ENCODE measurements at places on chromosomes 6 and 20.
A peak's percentile ranks its signal among the peaks of the same experiment; 100 is the strongest.

DNA sequence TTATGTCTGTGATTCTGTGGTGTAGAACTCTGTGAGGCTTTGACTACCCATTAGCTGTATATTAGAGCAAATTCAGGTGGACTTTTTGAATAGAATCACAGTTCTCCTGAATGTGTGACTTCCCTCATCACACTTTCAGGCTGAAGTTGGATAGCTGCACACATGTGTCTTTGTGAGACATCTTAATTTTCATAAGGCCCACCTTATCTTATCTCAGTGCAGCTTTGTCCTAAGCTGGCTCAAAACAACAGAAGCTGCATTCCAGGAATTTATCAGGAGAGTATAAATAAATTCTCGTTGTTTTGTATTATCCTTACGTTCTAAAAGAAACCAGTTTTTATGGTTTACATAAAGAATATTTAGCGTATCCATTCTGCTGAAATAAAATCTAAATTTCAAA lies 26.2 kb upstream of the SLC35D3 start:
- peak; percentile 41 for DNase-seq

DNA sequence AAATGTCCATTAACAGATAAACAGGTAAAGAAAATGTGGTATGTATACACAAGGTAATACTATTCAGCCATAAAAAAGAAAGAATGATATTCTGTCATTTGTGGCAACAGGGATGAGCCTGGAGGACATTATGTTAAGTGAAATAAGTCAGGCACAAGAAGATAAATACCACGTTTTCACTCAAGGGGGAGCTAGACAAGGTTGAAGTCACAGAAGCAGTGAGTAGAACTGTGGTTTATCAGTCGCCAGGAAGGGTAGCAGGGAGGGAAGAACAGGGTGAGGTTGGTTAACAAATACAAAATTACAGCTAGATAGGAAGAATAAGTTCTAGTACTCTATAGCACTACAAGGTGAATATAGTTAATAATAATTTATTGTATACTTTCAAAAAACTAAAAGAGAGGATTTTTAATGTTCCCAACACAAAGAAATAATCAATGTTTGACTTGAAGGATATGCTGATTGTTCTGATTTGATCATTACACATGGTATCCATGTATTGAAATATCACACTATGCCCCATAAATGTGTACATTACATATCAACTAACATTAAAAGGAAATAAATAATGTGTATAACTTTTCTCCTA lies 21.1 kb downstream of the RTN4IP1 start:
- peak; percentile 72 for DNase-seq

DNA sequence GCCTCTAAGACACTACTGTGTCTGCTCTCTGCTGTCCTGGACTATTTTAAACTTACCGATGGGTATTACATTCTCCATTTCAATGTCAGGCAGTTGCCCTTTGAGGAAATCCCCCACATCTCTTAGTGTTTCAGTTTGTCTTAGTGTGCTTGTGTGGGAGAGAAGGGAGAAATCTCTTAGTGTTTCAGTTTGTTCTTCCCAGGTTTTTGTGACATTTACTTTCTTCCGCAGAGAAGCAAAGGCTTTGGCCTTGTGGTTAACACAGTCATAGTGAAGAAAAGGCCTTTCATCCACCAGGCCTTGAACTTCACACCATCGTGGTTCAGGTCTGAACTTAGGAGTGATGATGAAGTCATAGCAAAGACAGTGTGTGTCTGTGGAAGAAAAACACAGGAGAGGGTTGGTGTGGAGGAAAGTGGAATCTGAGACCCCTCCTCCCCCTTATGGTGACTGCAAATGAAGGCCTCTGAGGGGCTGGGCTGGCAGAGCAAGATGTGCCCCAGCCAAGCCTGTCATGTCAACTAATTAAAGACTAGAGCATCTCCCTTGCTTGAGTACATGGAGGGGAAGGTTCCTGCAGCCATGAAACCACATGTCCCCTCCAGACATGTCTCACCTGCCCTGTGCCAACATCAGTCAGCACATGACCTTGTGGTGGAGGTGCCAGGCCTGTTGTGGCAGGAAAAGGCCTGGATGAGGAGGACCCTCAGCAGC lies 23.9 kb downstream of the RAET1L start:
- no peak for DNase-seq

GRCh38 chr6:116215414-116215813 lies 38.5 kb downstream of the TSPYL4 start:
- DNase-seq, result no peak

- DNase-seq, result no peak
Observed at GRCh38 chr6:125904871-125905270, 51.7 kb upstream of the HINT3 start.

- no peak for DNase-seq
Observed at GRCh38 chr6:14790976-14791375, 454.9 kb upstream of the JARID2 start.

DNA sequence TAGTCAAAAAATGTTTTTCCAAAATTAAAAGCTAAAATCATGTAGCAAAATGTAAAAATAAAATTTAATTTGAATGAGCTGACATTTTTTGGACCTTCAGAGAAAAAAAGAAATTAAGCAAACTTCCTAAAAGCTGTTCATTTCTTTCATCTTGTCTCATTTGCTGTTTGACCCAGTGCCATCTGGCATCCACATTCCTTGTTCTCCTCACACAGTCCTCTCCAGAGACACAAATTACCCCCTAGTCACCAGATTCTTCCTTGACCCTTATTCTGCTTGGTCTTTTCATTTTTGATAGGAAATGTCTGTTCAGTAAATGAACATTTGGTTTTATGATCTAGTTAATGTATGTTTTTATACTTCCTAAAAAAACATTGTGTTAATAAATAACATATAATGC lies 55.2 kb downstream of the HDDC2 start:
- DNase-seq, result no peak

- peak; percentile 90 for DNase-seq
Observed at GRCh38 chr6:125780540-125781313, 10.0 kb upstream of the NCOA7 start.

GRCh38 chr20:57902473-57902872 lies 192.7 kb upstream of the PMEPA1 start:
- DNase-seq, result no peak

GRCh38 chr20:1711826-1712601 lies 54.4 kb upstream of the SIRPG start:
- DNase-seq, result peak; percentile 87

DNA sequence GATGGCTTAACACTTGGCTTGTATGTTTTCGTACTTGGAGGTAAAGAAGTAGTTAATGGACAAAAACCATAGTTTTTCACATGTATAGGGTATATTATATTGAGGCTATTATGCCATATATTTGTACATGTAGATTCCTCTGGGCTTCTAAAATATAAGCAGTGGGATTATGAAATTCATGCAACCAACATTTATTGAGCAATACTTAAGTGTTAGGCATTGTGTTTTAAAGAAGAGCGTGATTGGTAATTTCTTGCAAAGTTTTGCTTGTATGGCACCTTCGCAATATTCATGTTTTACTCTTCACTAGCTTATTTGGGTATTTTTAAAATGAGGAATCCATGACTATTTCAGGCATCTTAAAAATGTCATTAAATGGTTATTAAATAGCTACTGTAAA lies 2.5 kb downstream of the TULP4 start:
- no peak for DNase-seq

- no peak for DNase-seq
Observed at GRCh38 chr6:39188098-39188450, 41.2 kb downstream of the KCNK5 start.

DNA sequence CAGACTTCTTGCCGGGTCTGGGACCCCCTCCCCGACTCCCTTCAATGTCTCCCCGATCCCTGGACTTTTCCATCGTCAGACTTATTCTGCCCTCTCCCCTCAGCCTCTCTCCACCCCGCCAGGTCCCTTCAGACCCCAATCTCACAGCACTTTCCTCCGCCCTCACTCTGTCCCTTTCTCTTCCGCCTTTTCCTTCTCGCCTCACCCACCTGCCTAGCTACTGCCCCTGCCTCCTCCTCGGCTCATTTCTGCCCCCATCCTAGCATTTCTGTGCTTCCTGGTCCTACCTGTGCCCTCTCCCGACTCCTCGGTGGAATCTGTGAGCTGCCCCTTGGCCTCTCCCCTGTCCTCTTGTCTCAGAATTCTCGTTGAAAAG lies 616 bp downstream of the CHMP4B start:
- DNase-seq, result peak; percentile 55

GRCh38 chr6:11804135-11804534 lies 25.5 kb upstream of the ADTRP start:
- DNase-seq, result no peak

- no peak for DNase-seq
Observed at GRCh38 chr6:144746902-144747469, 461.9 kb downstream of the UTRN start.

- no peak for DNase-seq
Observed at GRCh38 chr6:44217332-44218143, 812 bp downstream of the MYMX start.

DNA sequence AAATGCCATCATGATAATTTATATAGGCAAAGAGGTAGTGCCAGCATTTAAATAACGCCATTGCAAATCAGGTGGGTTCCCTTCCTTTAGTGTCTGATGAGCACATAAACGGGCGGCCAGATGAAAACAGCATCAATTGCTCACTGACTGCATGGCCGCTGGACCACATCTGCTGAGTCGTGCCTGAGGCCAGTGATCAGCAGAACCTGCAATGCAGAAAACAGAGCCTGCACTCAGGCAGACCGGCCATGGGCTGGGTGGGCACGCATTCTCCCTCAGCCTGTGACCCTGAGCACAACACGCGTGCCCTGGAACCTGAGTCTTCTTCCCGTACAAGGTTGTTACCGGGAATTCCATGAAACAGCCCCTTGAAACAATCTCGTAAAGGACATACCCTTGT lies 144.0 kb upstream of the THBS2 start:
- DNase-seq, result no peak

- no peak for DNase-seq
Observed at GRCh38 chr6:109130065-109130464, 34.8 kb downstream of the CEP57L1 start.

DNA sequence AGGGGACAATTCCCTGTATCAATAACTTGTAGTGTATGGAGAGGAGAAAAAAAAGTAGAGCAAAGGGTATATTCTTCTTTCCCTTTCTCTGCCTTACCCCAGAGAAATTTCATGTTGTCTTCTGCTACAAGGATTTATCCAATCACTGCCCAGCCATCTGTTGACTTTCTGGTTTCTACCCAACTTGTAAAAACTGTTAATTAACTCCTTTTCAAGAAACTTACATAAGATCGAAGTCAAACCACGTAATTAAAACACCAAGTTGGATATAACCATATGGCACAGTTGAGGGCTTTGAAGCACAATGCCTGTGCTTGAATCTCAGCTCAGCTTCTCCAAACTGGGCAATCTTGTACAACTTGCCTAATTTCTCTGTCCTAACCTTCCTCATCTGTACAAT lies 99.5 kb downstream of the MAN1A1 start:
- no peak for DNase-seq

DNA sequence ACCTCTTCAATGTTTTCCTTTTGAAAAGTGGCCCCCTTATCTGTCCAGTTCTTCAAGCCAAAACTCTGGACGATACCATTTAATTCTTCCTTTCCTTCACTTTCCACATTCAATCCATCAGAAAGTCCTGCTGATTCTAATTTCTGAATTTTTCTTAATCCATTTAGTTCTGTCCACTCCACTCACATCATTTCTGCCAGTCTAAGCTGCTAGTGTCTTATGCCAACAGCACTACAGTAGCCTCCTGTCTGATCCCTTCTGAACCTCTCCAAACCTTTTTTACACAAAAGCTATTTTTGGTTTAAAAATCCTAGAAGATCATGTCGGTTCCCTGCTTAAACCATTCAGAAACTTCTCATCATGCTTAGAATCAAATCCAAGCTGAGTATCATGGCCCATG lies 24.5 kb upstream of the SNAP25 start:
- DNase-seq, result no peak

DNA sequence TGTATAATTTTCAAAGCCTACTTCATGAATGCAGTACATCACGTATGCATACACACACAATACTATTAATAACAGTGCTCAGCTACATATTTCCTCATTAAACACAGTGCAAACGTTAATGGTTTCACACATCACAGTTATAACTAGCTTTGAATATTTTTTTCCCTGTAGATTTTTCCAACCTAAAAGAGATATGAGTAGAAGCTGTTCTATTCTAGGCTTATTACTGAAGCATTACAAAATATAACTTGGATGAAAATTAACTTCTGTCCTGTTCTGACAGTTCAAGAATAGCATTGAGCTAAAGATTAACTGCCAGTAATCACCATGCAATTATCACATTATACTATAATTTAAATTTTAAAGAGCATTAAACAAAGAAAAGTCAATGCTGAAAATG lies 6.2 kb downstream of the LMBRD1 start:
- no peak for DNase-seq

DNA sequence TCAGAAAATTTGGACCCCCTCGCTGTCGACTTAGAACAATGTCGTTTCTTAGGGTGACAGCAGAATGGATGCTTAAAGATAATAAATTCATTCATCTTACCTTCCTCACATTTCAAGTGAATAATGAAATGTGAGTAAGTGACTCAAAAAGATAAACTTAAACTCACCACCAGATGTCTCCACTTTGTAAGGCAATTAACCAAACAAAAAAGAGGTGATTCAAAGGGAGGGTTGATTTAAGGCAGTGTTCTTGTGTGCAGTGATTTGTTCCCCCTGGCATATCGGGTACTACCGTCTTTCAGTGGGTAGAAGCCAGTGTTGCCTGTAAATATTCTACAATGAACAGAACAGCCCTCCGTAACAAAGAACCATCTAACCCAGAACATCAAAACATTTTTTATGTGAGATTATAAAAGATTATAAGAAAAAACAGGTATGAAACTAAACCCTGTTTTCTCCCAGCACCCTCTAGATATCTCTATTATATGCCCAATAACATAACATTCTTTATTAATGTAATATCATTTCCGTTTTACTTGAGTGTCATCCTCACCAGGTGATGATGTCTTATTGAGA lies 589.7 kb downstream of the CBLN4 start:
- peak; percentile 5 for DNase-seq

DNA sequence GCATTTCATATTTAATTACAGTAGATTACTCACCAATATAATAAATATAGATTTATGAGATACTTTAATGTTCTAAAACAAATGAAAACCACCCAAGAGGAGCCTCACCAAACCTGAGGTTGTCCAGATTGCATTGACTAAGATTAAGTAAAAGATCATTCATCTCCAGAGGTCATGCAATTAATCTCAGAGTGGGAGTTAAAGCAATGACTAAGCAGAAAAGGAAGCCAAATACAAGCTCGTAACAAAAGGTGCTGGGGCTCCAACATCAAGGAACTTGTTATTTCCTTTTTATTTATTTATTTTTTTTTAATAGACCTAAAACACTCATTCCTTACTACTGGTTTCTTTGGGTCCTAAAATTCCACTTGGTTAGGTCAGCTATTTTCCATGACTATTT lies 57.7 kb downstream of the RSPO3 start:
- no peak for DNase-seq

DNA sequence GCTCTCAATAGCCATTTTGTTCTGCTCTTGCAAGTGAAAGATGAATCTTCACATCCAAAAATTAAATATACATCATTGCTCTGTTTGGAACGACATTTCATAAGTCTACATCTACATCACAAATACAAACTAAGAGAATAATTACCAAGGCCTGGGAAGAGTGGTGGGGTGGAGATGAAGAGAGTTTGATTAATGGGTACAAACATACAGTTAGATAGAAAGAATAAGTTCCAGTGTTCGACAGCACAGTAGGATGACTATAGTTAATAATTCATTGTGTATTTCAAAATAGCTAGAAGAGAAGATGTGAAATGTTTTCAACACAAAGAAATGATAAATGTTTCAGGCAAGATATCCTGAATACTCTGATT lies 38.0 kb upstream of the CAP2 start:
- DNase-seq, result no peak

GRCh38 chr6:24332317-24332716 lies 25.5 kb downstream of the DCDC2 start:
- DNase-seq, result no peak

GRCh38 chr20:53126185-53126584 lies 154.0 kb downstream of the TSHZ2 start:
- DNase-seq, result no peak
